Activated CD4-positive, alpha-beta T cell treated with anti-CD3 and anti-CD28 coated beads, Interleukin-2, amount 50 U/mL, for 24 hours (primary cell): ENCODE measurements at places on chromosomes 6 and 20.

DNA sequence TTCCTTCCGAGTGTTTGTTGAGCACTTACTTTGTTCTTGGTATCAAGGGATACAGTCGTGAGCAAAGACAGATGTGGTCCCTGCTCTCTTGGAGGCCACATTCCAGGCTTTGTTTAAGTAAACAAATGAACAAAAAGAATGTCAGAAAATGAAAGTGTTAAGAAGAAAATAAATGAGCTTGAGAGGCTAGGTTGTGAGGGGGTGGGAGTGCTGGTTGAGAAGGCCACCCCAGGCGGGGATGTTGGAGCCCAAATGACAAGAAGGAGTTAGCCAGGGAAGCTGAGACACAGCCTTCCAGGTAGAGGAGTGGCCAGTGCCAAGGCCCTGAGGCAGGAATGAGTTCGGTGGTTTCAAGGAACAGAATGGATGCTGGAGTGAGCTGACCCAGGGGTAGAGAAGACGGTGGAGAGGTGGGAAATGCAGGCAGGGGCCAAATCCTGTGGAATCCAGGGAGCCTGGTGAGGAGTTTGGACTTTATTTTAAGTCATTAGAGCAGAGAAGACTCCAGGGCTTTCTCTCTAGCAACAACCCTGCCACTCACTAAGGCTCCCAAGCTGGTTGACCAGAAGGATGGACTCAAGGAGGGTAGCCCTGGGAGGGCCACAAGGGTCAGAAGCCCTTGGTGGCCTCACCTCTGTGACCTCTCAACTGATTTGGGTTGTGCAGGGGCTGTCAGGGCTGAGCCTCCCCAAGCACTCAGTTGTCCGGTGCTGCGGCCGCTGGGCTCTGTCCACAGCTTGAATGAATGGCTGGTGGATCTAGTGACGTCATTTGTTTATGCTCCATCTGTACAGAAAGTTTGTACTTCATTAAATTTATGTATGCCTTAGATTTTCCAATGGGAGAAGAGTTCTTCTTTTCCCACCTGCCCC is 66.0 kb upstream of the STX16 start:
- no peak for DNase-seq

GRCh38 chr6:152721956-152722355 is 24.3 kb downstream of the MYCT1 start:
- no peak for DNase-seq

DNA sequence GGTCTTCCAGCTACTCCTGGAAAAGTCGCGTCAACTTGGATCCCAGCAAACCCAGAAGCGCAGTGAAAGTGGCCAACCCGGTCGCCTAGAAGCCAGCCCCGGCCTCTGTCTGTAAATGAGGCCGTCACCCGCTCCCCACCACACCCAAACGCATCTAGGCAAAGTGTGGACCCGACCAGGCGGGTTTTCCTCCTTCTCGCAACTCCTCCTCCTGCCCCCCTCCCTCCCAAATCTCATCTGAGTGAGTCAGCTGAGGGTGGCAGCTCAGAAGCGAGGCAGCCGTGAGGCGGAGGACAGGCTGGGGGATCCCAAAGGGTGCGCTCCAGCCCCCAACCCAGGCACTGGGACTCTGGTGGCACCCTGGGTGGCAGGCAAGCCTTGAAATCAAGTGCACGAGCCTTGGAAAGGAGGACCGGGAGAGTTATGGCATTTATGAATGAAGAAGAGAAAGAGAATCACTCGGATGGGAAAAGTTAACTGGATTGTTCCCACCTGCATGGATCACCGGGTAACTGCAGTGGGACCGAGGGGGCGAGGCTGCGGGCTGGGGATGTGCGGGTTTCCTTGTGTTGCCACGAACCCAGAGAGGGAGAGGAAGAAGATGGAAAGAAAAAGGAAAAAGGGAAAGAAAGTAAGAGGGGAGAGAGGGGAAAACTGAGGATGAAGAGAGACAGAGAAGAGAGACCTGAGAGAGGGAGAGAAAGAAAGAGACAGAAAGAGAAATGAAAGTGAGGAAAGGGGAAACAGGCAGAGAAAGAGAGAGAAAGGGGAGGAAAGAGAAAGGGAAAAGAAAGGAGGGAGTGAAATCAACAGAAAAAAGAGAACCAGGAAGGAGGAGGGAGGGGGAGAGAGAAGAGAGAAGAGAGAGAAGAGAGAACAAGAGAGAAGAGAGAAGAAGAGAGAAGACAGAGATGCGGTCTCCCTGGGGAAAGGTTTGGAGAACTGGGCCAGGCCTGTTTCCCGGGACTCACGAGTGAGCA is at the start of gene APCDD1L:
Gene APCDD1L (minus strand): TSS at position 167 of the 980 bp plus-strand sequence. CDS start 692 bp downstream, outside the sequence.
- no peak for DNase-seq

- DNase-seq: no peak
These were observed at the start of gene BPIFB2 for GRCh38 chr20:33007376-33008335. BPIFB2 (plus strand) TSS chr20:33007704; CDS start chr20:33008575, 871 bp downstream.

DNA sequence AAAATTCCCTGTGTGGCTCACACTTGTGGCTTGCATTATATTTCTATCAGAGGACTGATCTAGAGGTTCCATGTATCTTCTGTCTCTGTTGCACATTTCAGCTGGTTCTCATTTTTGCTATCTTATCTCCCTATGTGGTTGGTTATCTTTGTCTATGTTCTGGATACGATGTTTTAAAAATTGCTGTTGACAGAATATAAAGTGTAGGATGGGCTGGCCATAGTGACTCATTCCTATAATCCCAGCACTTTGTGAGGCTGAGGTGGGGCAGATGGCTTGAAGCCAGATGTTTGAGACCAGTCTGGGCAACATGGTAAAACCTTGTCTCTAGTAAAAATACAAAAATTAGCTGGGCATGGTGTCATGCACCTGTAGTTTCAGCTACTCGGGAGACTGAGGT is 9.9 kb upstream of the ULBP3 start:
- DNase-seq: no peak

GRCh38 chr20:9145142-9145541 is 76.3 kb downstream of the PLCB4 start:
- no peak for DNase-seq

GRCh38 chr6:39189915-39190544 is 39.2 kb downstream of the KCNK5 start:
- no peak for DNase-seq

DNA sequence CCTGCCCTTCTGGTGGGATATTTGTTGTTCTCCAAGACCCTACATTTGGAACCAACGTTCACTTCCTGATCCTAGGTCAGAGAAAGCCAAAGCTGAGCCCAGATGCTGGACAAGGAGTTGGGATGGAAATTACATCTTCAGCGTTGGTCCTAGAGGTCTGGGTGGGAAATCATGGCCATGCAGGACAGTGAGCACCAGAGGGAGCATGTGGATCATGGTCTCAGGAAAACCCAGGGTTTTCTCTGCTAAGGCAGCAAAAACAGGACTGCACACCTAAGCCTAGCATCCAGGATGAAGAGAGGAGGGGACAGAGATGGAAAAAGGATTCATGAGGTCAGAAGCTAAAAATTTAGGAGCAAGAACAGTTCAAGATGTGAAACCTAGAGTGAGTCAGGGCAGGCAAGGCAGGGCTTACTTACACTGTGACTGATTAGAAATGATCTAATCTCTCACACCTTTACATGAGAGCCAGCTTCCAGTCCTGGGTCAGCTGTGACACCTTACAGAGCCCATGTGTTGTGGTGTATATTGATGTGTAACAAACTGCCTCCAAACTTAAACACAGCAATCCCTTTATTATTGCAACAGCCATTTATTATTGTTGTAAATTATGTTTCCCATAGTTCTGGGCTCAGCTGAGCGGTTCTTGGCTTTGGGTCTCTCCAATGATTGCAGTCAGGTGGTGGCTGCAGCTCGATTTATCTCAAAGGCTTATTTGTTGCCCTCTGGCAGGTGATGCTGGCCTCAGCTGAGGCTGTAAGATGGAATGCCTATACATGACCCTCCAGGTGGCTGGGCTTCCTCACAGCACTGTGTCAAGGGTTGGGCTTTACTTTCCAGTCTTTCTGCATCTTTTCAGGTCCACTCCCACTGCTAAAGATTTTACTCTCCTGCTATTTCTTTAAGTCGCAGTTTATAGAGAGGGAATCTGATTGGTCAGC is 6.5 kb downstream of the C20orf202 start:
- no peak for DNase-seq

DNA sequence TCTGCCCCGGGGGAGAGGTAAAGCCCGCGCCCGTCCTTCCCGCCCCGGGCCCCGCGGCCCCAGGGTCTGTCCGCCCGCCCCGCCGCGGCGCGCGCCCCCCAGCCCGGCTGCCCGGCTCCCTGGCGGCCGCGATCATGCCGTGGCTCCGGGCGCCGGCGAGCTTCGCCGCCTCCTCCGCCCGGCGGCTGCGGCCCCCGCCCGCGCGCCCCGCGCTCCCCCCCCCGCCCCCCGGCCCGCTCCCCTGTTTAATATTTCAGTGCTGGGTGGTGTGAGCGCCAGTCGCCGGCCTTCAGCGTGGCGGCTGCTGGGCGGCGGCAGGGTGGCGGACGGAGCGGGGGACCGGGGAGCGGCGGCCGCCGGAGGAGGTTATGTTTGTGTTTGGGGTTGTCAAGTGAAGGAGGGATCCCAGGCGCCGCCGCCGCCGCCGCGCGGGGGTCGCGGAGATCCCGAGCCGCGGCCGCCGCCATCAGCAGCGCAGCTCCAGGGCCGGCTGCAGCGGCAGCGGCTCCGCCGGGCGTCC is at the start of gene HIVEP1:
Gene HIVEP1 (plus strand): TSS at position 275 of the 520 bp plus-strand sequence. CDS start 3,317 bp downstream, outside the sequence.
- no peak for DNase-seq

GRCh38 chr6:68677058-68677457 is 42.0 kb downstream of the ADGRB3 start:
- DNase-seq: no peak

- no peak for DNase-seq
These were observed 78.1 kb upstream of the FLRT3 start for GRCh38 chr20:14415467-14415866.

DNA sequence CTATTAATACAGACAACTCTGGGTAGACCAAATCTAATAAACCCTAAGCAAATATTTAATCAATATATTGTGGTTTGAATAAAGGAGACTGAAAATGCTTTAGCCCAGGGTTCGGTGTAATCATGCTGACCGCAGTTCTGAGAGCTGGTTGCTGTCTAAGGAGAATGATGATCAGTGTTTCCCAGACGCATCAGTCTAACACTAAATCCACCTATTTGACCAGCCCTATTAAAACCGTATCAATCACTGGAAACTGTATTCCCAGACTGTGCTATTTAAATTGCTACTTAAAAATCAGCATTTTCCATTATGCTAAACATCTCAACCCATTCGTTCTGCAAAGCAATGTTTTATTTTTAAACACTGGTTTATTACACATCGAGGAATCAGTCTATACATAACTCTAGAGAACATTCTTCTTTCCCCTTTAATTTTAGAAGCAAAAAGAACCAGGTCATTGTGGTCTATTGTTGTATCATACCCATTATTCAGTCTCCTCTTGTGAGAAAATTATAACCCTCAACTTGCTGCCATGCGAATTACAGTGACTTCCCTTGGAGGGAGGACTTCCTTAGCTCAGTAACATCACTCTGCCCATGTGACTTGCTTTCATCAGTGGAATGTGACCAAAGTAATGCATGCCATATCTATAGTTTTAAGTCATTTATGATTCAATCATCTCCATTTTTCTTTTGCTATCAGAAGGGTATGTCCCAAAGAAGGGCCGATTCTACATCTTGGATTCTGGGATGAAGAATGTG is 515.2 kb upstream of the JAG1 start:
- no peak for DNase-seq

DNA sequence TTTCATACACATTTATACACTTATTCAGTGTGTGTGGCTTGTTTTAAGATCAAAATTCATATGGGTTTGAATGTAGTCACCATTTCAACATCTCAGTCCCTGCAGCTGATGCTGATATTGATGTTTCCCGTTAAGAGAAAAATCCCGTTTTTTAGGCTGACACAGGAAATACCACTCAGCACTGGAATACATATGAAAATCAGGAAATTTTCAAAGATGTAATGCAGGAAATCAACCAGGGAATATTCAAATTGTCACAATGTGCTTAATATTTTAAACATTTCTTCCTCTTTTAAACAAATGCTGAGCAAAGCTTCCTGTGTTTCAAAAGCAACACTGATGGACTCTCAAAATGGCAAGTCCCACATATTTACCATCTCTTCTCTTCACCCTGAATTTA is 94.5 kb upstream of the MARCKS start:
- DNase-seq: no peak

- no peak for DNase-seq
These were observed 41.8 kb downstream of the SESN1 start for GRCh38 chr6:109052852-109053251.

- DNase-seq: no peak
These were observed 698.0 kb upstream of the POU3F2 start for GRCh38 chr6:98136333-98136732.

DNA sequence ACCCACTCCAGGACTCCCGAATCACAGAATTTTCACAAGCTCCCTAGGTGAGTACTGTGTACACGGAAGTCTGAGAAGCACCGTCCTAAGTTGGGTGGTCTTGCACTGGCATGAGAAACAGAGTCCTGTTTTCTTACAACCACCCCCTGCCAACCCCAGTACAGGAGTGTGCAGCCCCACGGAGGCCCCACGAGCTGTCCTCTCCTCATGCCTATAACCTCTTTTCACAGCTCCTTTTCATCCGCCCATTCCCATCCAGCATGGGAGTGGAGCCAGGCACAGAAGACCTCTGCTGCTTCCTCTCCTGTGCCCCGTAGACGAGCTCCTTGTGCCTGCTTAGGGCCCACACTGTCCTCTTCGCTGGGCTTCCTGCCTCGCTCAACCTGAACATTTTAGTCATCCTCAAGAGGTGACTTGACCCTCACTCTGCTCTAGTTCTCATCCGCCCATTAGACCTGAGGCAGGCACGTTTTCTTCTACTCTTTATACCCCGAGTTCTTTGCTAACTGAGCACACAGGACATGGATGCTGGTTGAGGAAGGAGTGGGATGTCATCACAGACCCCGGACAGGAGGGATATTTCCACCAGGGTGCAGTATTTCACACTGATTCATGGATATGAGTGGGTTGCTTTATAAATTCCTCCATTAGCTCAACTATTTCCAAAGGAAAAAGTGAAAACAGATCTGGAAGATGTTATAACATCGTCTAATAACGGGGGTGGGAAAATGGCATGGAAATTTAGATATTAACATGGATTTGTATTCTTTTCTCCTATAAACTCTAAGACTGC is 160.5 kb downstream of the TTLL2 start:
- no peak for DNase-seq

DNA sequence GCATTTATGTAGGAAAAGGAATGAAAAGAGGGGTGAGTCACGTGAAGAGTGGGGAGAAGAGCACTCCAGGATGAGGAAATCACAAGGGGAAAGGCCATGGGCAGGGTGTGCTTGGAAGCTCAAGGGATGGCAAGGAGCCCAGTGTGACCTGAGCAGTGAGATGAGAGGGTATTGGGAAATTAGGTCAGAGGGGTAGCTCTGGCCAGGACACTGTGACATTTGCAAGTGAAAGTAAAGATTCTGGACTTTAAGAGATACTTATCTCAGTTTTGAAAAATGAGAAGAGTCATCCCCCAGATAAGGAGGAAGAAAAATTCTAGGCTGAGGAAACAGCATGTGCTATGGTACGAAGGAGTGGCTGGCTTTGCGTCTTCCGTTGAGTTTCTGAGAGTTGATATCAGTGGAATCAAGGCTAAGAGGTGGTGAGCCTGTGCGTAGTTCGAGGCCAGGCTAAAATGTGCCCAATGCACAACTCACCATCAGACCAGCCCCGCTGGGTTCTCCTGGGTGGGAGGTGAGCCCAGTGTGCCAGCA is 79.9 kb downstream of the GCLC start:
- DNase-seq: no peak

GRCh38 chr6:159404296-159404695 is 235.1 kb downstream of the FNDC1 start:
- no peak for DNase-seq
